Glutamatergic neuron (in vitro differentiated cells): ENCODE measurements at places on chromosomes 11 and 22. TPM values are rescaled to one million over a fixed set of nuclear protein-coding genes. Genes with fewer than 3 reads are reported as not detected.

The DEAF1 gene
- 51.5 TPM for total RNA-seq

DNA sequence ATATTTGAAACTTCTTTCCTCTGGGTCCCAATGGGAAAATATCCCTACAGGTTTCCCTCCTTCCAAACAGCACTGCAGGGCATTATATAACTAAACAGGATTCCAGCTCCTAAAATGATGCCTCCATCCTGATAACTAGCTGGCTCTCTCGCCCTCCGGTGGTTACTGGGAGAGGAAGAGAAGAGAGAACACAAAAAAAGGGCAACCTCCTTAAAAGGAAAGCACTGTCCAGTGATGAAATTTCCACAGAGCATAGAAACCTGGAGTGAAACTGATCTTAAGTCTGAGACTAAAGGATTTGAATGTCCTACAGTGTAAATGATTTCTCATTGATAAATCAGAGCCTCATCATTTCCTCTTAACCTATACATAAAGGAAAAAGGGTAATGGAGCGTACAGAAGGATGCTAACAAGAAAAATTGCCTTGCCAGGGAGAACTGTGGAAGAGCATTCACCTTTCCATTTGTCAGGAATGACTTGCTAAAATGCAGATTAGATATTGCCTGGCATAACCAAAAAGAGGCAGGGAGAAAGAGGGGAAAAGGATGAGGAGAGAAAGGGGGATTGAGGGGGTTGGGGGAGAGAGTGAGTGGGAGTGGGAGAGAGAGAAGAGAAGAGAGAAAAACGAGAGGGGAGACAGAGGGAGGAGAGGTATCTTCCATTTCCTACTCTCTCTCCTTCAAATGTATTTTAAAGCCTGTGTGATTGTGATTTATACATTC lies 121.3 kb downstream of the APOL5 start:
- peaks cover 13% of the 10 kb centered on the region for H3K27me3 ChIP-seq
- peak overlapping the region; percentile 99 for H3K27ac ChIP-seq
- peak; percentile 46 for DNase-seq
- H3K4me3 ChIP-seq = peak overlapping the region; percentile 99

The KCNQ1OT1 gene
- 14.3 TPM for total RNA-seq

The IFTAP gene
- 31.2 TPM for total RNA-seq

The FXYD2 gene
- 0.44 TPM for total RNA-seq

DNA sequence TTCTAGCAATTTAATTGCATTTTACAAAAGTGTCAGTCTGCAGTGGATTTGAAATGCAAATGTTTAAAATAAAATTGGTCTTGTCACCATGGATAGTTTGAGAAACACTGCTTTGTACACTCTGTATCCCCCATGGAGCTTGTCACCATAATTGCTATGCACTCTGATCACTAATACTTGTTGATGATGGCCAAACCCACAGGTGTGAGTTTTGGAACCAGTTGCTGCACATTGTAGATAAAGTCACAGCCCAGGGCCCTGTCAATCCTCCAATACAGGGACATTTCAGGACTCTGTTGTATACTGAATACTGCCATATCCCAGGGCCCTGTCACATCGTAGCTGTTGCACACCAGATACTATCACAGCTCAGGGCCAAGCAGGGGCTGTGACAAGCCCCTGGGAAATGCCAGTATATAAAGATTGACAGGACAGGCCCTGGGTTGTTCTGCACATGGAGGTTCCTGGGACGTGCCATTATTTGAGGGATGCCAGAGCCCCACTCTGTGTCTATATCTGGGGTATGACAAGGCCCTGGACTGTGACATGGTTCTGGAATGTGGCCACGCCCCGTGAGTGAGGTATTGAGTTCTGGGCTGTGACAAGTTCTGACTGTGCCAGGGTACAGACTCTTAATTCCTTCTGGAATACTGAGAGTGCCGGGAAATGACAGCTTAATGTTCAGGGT lies 27.9 kb upstream of the SMPD1 start:
- H3K27ac ChIP-seq = no peak overlapping the region
- no peaks in the 10 kb centered on the region for H3K4me1 ChIP-seq
- H3K27me3 ChIP-seq = peaks cover 3% of the 10 kb centered on the region
- DNase-seq = no peak

GRCh38 chr22:23791738-23792645 lies 5.2 kb downstream of the SMARCB1 start:
- H3K4me3 ChIP-seq = peak overlapping the region; percentile 57
- H3K4me1 ChIP-seq = peaks cover 43% of the 10 kb centered on the region
- H3K36me3 ChIP-seq = peaks cover 10% of the 10 kb centered on the region
- H3K27me3 ChIP-seq = no peaks in the 10 kb centered on the region

DNA sequence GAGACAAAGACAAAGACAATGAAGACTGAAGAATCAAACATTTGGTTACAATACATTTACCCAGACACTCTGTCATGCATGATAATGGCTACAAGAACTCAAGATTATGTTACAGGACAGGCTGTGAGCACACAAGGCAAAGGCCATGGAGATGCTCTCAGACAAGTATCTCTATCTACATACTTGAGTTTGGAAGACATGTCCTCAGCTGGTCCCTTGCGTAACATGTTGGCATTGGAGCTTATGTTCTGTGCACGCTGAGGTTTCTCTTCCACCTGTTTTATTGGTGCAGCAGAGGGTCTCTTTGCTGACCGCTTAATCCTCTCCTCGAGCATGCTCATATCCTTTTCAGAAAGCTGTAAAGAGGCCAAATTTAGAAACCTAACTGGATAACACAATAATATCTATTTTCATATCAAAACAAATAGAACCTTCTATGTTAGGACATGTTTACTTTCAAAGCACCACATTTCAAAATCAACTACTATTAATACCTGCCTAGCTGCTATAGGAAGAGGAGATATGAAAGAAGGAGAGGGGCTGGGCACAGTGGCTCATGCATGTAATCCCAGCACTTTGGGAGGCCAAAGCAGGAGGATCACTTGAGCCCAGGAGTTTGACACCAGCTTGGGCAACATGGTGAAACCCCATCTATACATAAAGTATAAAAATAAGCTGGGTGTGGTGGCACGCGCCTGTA lies 41.6 kb downstream of the F2 start:
- no peaks in the 10 kb centered on the region for H3K4me1 ChIP-seq
- no peaks in the 10 kb centered on the region for H3K27me3 ChIP-seq
- H3K36me3 ChIP-seq = no peaks in the 10 kb centered on the region

DNA sequence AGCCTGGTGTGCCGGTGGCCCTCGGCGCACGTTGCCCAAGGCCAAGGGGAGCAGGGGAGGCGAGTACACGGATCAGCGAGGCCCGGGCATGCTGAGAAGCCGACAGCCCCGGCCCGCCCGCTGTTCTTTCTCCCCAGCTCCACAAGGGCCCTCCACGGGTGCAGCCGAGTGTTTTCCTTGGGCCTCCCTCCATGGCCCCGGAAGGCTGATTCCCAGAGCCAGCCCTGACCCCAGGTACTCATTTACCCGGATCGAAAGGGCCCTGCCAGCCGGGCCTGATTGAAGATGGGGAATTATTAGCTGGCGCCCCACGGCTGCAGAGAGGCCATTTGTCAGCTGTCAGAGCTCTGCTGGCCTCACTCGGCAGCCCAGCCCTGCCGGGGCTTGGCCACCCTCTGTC lies 53.1 kb downstream of the WNT7B start:
- no peaks in the 10 kb centered on the region for H3K36me3 ChIP-seq
- no peak overlapping the region for H3K27ac ChIP-seq
- H3K4me3 ChIP-seq = no peak overlapping the region
- DNase-seq = no peak
- H3K27me3 ChIP-seq = peaks cover 5% of the 10 kb centered on the region
- H3K4me1 ChIP-seq = no peaks in the 10 kb centered on the region

The MN1 gene
- 0.91 TPM for total RNA-seq

DNA sequence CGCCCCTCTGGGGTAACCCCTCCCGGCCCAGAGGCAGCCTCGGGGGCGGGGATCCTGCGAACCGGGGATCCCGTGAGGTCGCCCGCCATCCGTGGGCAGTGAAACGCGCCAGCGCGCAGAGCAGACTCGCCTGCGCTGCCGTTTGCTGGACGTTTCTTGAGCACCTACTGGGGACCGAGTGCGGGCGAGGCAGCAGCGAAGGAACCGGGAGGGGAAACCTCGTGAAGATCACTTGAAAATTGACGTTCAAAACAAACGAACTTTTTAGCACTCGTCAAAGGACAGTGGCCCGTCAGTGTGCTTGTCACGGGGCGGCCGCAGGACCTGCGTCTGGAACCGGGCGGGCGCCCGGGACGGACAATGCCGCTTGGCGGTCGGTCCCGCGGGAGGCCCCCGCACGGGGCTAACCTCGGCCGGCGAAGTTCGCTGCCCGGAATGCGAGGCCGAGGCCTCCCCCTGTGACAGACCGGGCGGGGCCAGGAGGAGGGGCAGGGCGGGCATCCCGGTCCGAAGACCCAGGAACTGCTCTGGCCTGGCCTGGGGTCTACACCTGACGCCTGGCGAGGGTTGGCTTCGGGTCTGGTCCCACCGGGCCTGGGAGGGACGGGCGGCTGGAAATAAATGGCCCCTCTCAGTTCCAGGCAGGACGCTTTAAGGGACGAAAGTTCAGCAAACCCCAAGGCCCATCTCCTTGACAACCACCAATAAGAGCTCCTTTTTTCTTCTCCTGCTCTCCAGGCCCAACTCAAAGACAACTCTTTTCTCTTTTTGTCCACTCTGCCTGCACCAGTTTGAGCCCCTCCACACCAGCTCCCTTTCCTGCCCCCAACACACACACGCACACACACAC lies 723 bp upstream of the SCUBE1 start:
- peaks cover 4% of the 10 kb centered on the region for H3K4me1 ChIP-seq
- peak overlapping the region; percentile 33 for H3K4me3 ChIP-seq
- H3K36me3 ChIP-seq = no peaks in the 10 kb centered on the region
- H3K27me3 ChIP-seq = peaks cover 29% of the 10 kb centered on the region
- no peak overlapping the region for H3K27ac ChIP-seq

DNA sequence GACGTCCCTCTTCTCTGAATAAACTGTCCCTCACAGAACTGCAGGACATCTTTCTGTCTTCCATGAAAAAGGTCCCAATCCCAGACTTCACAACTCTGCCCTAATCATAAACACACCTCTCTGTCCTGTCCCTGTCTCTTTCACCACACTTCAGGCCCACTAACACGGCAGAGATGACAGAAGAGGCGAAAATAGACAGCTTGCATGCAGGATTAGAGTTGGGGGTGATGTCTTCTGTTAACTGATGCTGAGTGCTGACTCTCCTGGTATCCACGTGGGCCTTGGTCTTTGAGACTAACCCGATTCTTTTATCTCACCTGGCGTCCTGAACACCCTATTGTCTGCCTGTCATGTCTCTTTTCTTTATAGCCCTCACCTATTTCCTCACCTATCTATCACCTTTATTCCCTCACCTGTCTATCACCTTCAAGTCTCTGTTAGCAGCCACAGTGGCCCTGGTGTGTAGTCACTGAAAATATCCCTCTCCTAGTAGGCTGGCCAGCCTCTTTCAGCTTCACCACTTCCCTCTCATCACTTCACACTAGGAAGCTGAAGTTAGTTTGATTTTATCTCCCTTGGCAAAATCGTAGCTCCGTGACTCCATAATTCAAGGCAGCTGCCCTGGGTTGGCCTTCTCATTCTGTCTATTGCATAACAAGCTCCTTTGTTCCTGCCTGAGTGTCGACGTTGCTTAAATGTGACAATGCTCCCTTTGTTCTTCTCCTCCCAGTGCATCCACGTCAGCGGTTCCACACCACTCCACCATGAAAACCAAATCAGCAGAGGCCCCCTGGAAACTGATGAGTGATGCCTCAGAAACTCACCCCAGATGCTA lies 30.6 kb upstream of the DRD2 start:
- DNase-seq = no peak
- H3K27ac ChIP-seq = no peak overlapping the region
- peaks cover 5% of the 10 kb centered on the region for H3K27me3 ChIP-seq
- H3K36me3 ChIP-seq = no peaks in the 10 kb centered on the region
- H3K4me1 ChIP-seq = no peaks in the 10 kb centered on the region
